Left ventricle myocardium superior (tissue), 1 donor: ENCODE measurements at places on chromosomes 3 and 15.

DNA sequence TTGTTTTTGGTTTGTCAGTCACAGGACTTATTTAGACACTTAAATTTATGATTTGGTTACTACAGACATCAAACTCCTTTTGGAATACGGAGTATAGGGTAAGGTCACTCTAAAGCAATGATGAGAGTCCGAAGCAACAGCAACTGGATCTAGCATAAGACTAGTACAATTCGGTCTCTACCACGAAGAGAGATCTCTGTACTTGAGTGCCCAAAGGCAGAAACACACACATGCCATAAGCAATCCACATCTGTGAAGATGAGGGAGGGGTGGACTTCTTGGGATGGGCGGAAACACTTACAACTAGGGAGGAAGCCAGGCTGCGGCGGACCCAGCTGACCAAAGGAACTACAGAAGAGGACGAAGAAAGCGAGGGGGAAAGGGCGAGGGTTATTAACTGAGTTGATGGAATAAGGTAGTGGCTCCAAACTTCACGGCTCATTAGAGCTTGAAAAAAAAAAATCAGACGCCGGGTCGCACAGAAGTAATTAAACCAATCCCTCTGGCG, 595 bp downstream of the DPH6 start:
- DNase-seq: peak; percentile 68

GRCh38 chr3:56621681-56622080, 61.4 kb downstream of the TASOR start:
- no peak for DNase-seq

DNA sequence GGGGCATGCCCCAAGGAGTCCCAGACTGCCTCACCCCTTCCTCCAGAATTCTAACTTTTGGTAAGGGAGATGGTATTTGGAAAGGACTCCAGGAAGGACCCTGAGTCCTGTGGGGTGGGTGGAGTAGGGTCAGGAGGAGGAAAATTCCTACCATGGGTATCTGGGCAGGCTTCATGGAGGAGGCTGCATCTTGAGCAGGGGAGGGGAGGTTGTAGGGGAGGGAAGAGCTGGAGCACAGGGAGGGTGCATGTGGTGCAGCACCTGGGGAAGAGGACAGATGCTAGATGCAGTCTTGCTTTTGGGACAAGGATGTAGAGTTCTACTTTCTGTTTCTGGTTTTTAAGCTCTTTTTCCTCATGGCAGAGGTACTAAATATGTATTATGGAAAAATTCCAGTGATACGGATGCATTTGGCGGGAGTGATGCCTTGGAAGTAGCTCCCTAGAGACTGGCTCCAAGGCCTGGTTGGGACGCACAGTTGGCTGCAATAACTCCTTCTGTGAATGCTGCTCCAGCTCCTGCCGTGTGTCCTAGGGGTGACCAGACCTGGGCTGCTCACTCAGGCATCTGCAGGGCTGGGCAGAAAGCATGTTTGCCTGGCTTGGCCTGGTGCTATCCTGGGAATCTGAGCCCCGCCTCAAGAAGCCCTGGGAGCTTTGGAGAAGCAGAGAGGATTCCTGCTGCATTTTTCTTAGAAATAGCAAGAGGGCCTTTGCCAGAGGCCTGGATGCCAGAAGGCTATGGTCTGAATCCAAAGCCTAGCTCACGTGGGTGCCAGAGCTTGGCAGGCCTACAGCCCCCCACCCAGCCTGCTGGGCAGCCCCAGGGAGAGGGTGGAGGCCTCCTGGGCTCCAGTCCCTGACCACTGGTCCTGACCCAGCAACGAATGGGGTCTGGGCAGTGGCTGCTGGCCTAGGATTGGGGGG, 10.1 kb downstream of the SEMA3F start:
- peak; percentile 51 for DNase-seq

GRCh38 chr3:42509111-42509510, 6.7 kb downstream of the VIPR1 start:
- no peak for DNase-seq

- DNase-seq: no peak
These were observed 45.1 kb downstream of the SEC22A start for GRCh38 chr3:123246866-123247265.

DNA sequence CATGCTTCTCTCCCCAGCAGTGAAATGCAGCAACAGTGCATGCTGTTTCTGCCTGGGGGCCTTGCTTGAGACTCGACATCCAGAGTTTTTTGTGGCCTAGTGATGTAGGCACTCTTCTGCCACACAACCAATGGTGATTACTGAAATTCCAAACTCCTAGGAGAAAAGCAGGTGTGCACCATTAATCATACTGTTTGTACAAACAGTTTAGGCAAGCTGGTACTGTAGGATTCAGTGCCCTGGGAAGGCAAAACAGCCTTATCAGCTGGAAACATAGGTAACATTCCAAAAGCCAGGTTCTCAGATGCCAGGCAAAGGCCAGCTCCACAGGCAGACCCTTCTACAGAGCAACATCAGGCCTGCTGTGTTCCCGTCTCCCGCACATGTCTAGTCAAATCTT, 17.5 kb upstream of the RBP1 start:
- DNase-seq: no peak
